ENCODE measurements at places on chromosomes 1 and 21.

- no peak for DNase-seq
Measured at GRCh38 chr1:30765556-30766434, 8.2 kb upstream of the LAPTM5 start.

GRCh38 chr1:246221485-246222255 lies 285.4 kb downstream of the SMYD3 start:
- no peak for DNase-seq

DNA sequence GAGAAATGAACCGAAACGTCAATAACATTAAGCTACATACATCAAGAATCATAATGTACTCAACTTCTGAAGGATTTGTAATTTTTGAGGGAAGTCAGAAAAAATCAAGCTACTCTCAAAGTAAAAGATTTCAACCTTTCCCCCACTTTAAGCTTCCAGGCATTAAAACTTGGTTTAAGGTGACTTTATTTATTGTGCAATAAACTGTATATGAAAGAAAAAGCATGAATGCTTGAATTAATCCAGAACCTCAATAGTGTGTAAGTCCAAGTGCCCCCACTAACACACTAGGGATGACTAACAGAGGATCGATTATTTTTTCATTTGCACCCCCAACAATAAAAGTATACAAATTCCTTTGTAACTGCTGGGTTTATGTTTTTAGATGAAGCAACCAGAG lies 10.9 kb downstream of the GART start:
- no peak for DNase-seq

GRCh38 chr1:205172729-205173366 lies 38.7 kb downstream of the DSTYK start:
- peak; percentile 5 for DNase-seq

DNA sequence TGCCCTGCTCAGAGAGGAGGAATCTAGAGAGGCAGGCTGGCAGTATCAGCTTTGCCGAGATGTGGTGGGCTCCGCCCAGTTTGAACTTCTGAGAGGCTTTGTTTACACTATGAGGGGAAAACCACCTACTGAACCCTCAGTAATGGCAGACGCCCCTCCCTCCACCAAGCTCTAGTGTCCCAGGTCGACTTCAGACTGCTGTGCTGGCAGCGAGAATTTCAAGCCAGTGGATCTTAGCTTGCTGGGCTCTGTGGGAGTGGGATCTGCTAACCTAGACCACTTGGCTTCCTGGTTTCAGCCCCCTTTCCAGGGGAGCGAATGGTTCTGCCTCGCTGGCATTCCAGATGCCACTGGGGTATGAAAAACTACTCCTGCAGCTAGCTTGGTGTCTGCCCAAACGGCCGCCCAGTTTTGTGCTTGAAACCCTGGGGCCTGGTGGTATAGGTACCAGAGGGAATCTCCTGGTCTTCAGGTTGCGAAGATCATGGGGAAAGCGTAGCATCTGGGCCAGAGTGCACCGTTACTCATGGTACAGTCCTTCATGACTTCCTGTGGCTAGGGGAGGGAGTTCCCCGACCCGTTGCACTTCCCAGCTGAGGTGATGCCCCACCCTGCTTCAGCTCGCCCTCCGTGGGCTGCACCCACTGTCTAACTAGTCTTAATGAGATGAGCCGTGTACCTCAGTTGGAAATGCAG lies 43.6 kb downstream of the C21orf91 start:
- DNase-seq, result peak; percentile 64

- no peak for DNase-seq
Measured at GRCh38 chr1:196997423-196997822, 20.1 kb downstream of the CFHR5 start.

- peak; percentile 37 for DNase-seq
Measured at GRCh38 chr1:11407301-11407994, 71.5 kb upstream of the DISP3 start.

DNA sequence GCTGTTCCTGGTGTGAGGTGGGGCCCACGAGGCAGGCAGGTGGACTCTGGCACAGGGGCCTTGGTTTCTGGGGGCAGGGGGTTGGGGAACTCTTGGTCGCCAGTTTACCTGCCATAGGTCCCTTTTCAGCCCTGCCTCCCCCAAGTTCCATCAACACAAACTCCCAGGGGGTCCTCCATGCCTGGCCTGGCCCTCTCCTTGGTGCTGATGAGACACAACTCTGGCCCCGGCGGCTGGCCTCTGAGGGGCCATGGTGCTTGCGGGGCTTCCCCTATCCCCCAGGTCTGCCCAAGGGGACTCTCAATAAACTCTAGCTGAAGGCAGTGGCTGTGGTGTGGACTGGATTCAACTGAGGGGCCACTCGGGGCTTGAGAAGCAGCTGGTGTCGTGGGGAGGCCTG lies 16.0 kb downstream of the HTR6 start:
- no peak for DNase-seq

- no peak for DNase-seq
Measured at GRCh38 chr1:109803901-109804331, 40.2 kb upstream of the EPS8L3 start.

GRCh38 chr1:17857996-17858395 lies 102.9 kb downstream of the ACTL8 start:
- no peak for DNase-seq

- no peak for DNase-seq
Measured at GRCh38 chr1:178310685-178311105, 186.1 kb downstream of the CLEC20A start.

- no peak for DNase-seq
Measured at GRCh38 chr1:92085727-92086126, 5.6 kb downstream of the BTBD8 start.

DNA sequence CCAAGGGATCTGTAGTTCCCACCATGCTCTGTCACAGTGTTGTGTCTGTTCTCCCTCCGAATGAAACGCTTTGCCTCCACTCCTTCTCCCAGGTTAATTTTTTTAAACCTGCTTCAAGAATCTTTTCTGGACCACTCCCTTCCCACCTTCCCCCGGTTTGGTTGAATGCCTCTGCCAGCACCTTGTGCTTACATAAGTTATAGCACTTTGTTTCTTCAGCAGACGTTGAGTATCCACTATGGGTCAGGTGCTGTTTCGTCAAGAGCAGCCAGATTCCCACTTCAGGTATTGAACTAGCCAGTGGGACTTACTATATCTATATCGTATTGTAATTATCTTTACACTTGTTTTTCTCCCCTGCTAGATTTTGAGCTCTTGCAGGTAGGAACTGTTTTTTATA lies 27.6 kb downstream of the TTF2 start:
- DNase-seq, result no peak

- no peak for DNase-seq
Measured at GRCh38 chr1:147712605-147713004, 42.3 kb upstream of the ACP6 start.

DNA sequence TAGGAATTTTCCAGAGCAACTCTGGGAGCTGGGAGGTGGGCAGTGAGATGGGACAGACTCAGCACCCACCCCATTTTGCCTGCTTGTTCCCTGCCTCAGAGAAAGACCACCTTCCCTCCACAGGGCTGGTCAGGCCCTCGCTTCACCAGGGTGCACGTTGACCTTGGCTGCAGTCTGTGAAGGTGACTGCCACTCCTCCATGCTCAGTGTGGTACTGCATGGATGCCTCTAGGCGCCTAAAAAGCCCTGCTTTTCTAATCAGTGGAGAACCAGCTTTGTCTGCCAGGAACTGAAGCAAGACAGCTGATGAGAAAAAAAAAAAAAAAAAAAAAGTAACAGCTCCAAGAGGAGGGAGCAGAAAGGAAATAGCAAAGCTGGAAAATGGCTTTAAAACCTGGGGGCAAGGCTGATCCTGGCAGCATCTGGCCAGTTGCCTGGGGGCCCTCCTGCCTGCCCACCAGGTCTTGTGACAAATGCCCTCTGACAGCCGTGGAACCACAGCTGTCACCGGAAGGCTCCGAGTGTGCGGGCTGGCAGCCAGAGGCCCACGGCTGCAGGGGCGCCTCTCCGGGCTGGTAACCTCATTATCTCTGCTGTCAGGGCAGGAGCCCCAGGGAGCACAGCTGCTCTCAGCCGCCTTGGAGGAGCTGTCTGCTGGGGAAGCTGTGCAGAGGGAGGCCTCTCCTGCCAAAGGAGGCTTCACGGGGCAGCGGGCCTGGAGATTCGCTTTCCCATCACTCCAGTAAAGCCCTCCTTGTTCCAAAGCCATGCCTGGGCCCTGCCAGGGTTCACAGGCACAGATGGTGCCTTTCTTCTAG lies 13.7 kb downstream of the KIAA1614 start:
- no peak for DNase-seq

DNA sequence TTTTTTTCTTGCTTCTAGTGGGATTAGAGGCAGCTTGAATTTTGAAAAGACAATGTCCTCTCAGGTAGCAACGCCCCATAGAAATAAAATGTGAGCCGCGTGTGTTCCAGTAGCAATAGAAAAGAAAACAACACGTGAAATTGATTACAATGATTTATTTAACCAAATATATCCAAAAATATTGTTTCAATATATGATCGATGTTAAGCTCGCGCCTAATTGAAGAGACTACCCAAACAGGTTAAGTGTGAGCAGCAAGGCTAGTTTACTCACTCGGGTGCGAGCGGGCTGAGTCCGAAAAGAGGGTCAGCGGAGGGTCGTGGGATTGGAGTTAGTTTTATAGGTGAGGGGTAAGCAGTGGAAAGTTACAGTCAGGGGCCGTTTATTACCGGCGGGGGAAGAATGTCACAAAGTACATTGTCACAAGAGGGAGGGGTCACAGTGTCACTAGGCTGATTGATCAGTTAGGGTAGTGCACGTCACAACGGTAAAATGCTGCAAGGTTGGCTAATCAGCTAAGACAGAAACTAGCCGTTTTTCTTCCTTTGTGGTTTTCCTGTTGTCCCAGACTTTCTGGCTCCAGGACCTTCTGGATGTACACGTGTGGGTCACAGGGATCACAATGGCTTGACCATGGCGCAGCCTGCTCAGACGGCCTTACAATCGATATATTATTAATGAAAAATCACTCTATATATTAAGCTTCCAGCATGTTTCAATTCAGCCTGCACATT lies 697 bp upstream of the ZNF670 start:
- no peak for DNase-seq

DNA sequence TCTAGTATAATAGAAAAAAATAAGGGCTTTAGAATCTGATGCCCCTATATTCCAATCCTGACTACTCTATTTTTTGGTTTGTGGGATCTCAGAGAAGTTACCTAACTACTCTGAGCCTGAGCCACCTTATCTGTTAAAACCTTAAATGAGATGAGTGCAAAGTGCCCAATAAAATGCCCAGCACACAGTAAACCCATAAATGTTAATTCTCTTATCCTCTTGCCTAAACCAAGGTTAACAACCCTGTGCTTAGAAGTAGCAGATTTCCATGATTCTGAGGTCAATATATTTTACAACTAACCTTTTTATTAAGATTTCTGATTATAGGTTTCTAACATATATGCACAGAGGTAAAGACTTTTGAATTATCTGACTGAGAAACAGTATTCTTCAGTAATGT lies 35.8 kb downstream of the DOCK7 start:
- no peak for DNase-seq

DNA sequence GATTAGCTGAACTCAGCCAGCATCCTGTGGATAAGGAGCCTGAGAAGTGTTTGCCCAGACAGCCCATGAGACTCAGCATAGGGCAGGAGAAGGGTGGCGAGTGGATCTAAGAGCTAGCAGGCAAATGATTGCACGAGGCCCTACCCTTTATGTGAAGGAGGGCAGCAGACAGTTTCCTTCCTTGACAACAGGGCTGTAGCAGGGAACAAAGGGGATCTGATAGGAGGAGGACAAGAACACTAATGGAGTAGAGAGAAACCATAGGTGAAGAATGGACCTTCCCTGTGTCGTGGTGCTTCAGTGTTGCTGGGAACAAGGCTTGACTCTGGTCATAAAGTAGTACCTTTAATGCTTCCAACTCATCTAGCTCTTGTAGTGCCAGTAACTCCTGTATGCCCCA lies 84.3 kb downstream of the PGM1 start:
- DNase-seq, result no peak

GRCh38 chr1:63403386-63403785 lies 36.0 kb downstream of the ALG6 start:
- no peak for DNase-seq

GRCh38 chr21:35332841-35333426 lies 283.8 kb upstream of the RUNX1 start:
- DNase-seq, result no peak

DNA sequence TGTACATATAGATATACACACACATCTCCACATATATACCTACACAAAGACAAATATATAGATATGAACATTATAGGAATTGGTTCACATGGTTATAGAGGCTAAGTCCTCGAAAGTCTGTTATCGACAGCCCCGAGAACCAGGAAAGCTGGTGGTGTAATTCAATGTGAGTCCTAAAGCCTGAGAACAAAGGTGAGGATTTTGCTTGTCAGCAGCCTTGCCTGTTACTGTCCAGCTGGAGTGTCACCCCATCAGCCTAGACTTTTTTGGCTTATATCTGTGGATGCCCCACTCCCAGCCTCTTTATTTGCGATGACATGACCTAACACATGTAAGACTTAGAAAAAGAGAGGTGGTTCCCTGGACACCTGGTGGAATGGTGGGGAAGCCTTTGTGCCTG lies 97.0 kb downstream of the GIPC2 start:
- DNase-seq, result no peak

GRCh38 chr1:25517476-25518394 lies 25.7 kb upstream of the LDLRAP1 start:
- DNase-seq, result no peak

- DNase-seq, result no peak
Measured at GRCh38 chr21:38441153-38441552, 57.1 kb downstream of the ERG start.

DNA sequence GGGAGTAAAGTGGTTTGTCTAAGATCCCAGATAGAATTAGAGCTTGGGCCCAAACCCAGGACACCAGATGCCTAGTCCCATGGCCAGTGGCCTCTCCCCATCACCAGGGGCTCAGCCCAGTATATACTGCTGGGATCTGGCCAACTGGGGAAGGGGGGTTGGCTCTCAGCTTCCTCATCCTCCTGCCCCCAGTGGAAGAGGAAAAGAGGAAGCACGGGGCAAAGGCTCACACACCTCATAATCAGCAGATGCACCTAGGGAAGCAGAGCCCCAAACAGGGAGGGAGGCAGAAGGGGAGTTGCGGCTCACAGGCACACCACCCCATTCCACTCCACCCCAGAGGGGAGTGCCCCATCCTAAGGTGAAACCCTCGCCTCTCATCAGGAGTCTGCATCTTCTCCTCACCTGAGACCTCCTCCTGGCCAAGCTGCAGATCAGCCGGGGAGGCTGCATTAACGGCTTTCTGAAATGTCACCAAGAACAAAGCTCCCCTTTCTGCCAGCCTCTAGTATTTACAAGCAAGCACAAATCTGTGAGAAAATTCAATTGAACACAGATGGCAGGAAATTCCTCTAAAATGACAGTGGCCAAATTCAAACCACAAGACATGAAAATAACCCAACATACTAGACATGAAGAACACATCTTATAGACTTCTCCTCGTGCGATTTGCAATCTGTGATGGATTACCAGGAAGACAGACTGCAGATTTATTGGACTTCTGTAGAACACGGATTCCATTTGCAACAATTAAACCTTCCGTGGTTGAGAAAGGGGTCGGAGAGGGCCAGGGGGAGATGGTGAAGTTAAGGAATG lies 82.8 kb downstream of the GLIS1 start:
- no peak for DNase-seq
